ENCODE measurements at places on chromosomes 12 and 14.

DNA sequence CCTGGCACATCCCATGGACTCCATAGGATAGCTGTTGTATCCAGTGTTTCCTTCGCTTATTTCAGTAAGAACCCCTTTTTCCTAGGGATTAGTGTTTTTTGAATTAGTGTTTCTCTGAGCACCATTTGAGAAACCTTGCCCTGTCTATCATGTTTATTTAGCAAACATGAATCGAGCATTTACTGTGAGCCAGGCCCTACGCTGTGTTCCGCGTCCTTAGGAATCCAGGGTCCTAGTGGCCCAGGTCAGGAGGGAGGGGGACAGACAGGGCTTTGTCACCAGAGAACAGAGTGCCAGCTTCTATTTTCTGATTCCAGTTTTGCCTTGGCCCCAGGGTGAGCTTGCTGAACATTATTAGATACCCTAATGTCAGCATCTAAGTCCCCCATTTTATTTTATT lies 2.5 kb downstream of the TEAD4 start:
- no peak for DNase-seq

DNA sequence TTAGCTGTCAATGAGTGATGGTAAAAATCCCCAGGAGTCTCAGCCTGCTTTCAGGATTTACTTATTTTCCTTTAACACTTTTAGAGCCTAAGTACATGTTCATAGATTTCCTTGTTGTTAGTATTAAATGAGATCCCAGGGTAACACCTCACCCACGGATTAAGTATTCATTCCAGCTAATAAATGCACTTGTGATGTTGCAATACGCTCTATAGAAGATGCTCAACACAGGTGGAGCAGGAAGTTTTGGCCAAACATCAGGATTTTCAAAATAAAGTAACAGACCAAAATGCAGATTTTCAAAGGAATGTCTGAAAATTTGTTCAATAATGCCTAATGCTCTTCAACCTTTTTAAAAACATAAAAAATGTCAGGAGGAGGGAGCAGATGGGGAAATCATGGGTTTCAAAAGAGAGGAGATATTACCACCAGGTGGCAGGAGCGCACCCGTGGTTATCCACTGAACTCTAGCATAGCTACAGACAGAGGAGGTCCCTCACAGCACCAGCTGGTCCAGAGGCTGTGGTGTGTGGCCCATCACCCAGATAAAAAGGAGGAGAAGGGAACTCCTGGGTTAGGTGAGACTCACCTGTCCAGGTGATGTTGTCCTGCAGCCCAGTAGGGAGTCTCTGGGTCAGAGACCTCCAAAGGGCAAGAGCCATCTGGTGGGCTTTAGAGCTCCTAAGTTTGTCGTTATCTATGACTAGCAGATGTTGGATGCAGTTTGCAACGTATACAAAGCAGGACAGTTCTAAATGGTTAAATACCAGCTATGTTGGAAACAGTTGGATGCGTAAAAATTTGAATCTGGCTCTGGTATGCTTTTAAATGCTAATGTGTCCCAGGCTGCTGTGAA lies 1158.4 kb upstream of the TMEM132C start:
- DNase-seq = no peak

GRCh38 chr12:106112145-106112821 lies 26.5 kb downstream of the NUAK1 start:
- no peak for DNase-seq

- DNase-seq = no peak
Observed at GRCh38 chr14:56752428-56752827, 57.9 kb downstream of the OTX2 start.

- DNase-seq = no peak
Observed at GRCh38 chr14:22487941-22488340, 101.1 kb downstream of the DAD1 start.

DNA sequence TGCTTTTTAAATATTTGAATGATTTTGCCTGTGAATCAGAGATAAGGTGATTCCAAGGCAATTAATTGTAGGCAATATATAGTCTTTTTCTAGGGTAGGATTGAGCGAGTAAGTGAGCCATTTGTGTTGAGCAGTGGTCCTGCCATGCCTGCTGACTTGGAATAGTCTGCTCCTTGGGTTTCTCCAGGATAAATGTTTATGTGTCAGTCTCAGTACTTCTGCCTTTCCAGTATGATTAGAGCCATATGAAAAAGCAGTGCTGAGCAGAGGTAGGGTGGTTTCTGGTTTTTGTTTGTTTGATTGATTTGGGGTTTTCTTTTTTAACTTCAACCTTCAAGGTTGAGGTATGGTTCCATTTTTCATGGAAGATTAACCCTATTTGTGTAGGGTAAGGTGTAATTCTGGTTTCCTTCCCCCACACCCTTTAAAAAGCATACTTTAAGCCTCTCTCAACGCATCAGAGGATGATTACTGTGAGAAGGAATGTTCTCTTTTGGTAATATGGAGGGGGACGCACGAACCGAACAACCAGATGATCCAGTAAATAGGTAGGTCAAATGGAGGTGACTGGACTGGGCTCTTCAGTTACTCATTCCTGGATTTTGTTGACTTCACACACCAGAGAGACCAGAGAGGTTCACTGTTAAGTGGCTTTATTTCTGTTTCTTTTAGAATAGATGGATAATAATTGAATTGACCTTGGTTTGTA lies 22.7 kb downstream of the FRMD6 start:
- DNase-seq = no peak

DNA sequence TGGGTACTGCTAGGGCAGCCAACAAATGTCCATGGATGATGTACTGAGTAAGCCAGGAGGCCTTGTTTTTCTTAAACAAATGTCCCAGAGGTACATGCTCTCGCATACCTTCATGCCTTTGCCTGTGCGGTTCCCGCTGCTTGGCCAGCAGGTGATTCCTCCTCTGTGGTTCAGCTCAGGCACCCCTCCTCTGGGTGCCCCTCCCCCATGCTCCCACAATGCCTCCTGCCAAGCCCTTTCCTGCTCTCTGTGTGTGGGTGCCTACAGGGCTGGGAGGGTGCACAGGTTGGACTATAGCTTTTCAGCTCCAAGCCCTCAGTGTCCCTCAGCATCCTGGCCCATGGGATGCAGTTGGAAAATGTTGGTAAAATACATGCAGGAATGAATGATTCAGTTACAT lies 23.5 kb downstream of the ASB2 start:
- no peak for DNase-seq

- no peak for DNase-seq
Observed at GRCh38 chr12:46400406-46400805, 27.8 kb upstream of the SLC38A2 start.

GRCh38 chr12:69534389-69534822 lies 50.9 kb upstream of the CCT2 start:
- no peak for DNase-seq

- DNase-seq = no peak
Observed at GRCh38 chr12:530308-530707, 70.6 kb downstream of the B4GALNT3 start.

DNA sequence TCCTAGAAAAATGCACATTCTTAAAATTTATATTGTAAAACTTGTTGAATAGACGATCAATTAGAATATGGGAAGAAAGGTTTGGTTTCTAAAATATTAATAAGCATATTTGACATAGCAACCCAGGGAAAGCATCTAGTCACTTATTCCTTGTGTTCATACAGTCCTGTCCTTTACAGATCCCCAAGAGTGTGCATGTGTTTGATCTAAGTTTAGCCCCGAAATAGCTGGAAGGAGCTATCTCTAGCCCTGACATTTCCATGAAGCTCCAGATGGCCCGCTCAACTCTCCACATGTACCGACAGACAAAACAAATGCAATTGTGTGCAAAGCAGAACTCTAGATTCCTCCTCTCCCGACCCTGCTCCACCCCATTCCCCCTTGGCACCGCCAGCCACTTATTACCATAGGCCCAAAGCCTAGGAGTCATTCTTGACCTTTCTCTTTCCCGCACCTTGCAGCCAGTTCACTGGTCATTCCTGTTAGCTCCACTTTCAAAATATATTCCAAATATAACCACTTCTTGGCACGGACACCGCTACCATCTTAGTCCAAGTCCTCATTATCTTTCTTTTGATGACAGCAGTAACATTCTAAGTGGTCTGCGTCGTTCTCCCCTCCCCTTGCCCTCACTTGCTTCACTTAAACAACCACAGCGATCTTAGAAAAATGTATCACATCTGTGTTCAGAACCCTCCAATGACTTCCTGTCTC lies 45.4 kb upstream of the GZMB start:
- DNase-seq = no peak

GRCh38 chr14:32846821-32847365 lies 91.8 kb upstream of the NPAS3 start:
- DNase-seq = no peak

- no peak for DNase-seq
Observed at GRCh38 chr12:130075497-130076076, 86.7 kb upstream of the FZD10 start.

DNA sequence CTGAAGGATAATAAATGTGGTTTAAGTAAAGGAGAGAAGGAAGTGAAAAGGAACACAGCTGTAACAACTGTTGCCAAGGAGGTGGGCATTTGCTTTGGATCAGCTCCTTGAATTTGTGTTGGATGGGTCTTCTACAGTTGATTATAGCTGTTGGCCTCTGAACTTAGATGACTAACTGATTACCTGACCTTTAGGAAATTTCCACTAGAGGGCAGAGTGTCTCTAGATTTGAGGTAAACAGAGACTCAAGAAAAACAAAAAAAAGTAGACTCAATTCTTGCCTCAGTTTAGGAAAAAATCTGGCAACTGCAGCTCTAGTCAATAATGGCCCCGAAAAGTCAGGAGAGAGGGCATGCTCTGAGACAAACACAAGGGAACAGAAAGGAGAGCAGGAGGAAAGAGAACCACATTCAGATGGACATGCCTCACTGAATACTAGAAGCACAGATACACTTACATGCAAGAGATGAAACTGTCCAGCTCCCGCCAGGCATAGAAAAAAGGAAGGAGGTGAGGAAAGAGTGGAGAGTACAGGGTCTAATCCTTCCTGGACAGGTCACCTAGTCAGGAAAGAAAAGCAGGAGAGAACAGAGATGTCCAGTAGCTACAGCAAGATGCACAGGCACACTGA lies 20.6 kb downstream of the COX14 start:
- no peak for DNase-seq

GRCh38 chr12:42385326-42385841 lies 59.4 kb downstream of the PPHLN1 start:
- no peak for DNase-seq

DNA sequence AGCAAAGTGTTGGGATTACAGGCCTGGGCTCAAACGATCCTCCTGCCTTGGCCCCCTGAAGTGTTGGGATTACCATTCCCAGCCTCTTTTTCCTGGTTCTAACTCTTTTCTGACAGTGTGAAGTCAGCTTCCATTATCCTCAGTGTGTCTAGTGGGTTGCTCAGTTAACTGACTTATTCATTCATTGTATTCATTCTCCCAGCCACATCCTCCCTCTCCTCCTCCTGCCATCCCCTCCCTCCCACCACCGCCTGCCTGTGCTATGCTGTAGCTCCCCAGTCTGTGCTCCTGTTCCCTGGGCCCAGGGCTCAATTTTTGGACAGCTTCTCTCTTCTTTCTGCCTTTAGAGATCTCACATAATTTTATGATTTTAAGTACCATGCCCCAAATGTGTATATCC lies 19.4 kb downstream of the ATP6V0A2 start:
- DNase-seq = no peak
